Mesenteric fat pad (tissue), 1 donor: ENCODE measurements at places on chromosomes 6 and 20. TPM values are rescaled to one million over a fixed set of nuclear protein-coding genes. Genes with fewer than 3 reads are reported as not detected.

Gene ZKSCAN4
- total RNA-seq: 2.7 TPM

Gene ZNF311
- total RNA-seq: 0.64 TPM

Gene ARFGAP1
- 60.8 TPM for total RNA-seq

DNA sequence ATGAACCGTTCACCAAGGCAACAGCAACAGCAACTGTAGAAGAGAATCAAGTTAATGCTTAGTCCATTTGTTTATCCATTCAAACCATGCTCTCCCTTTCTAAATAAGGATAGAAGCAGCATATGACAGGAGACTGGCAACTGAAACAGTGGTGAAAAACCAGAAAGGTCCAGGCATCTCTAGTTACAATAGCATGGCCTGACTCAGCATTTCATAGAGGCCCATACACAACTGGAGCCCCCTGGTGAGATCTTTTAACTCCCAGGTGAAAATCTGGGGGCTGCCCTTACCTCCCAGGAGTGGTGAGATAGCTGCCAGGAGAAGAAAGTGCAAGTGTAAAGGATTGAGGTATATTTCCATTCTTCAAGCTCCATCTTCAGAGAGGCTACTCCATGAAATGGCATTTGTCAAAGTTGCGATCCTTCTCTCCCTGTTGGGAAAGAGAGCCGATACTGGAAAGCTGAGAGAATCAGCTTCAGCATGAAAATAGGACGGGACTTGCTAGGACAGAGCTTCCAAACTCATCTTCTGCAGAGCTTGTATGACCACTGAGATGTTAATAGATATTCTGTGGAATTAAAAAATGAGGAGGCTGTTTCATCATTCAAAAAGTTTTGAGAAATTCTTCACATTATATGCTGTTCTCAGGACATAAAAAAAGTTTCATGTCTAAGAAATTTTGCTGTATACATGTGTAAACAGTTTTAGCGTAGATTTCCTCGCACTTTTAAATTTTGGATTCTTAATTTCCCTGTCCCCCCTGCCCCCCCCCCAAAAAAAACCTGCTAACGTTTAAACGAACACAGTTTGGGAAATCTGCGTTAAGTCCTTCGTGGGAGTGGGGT is 10.9 kb upstream of the SLC2A12 start:
- no peak for DNase-seq

DNA sequence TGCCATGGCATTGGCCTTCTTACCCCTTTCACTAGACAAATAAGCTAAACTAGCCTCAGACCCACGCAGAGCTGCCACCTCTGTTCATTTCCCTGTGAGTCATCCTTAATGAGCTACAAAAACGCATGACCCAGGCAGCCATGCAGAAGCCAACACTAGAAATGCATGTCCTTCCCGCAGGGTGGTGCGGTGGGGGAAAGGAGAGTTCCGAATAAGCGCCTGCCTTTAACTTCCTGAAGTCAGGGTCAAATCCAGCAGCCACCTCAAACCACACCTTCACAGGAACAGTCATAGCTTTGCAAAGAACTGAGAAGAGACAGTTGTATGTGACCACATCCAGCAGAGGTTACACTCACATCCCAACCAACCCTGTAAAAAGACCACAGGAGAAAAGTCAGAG is 40.4 kb downstream of the IRF4 start:
- no peak for DNase-seq

- no peak for DNase-seq
Observed at GRCh38 chr6:109373331-109373730, 8.9 kb downstream of the CD164 start.

GRCh38 chr6:16700916-16701234 is 60.4 kb downstream of the ATXN1 start:
- no peak for DNase-seq

Gene BPIFB4
- total RNA-seq: not detected
